ENCODE measurements at places on chromosomes 5 and 9.

DNA sequence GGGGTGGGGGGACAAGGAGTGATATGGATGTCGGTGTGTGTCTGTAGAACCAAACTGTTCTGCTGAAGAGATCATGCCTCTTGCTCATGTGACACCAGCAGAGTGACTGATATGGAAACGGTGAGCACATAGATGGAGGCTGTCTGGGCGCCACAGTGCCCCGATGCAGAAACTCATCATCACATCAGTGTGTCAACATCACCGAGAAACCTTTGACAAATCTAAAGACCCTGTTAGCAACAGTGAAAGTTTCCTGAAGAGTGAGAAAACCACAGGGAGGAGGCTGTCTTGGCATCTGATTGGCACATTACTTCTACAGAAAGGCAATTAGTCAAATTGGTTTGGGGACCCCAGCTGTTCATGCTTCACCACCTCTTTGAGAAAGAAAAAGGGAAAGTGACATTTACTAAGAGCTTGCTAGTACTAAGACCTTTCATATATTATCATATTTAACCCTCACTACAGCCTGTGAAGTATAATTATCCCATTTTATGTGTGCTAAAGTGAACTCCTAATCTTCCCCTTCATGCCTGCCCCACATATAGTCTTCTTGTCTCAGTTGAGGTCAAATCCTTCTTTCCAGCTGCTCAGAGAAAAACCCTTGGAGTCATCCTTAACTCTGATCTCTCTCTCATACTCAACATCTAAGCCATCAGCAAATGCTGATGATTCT is 25.6 kb downstream of the CSF2 start:
- DNase-seq = no peak

GRCh38 chr9:124593651-124594058 is 86.5 kb upstream of the NR5A1 start:
- no peak for DNase-seq

DNA sequence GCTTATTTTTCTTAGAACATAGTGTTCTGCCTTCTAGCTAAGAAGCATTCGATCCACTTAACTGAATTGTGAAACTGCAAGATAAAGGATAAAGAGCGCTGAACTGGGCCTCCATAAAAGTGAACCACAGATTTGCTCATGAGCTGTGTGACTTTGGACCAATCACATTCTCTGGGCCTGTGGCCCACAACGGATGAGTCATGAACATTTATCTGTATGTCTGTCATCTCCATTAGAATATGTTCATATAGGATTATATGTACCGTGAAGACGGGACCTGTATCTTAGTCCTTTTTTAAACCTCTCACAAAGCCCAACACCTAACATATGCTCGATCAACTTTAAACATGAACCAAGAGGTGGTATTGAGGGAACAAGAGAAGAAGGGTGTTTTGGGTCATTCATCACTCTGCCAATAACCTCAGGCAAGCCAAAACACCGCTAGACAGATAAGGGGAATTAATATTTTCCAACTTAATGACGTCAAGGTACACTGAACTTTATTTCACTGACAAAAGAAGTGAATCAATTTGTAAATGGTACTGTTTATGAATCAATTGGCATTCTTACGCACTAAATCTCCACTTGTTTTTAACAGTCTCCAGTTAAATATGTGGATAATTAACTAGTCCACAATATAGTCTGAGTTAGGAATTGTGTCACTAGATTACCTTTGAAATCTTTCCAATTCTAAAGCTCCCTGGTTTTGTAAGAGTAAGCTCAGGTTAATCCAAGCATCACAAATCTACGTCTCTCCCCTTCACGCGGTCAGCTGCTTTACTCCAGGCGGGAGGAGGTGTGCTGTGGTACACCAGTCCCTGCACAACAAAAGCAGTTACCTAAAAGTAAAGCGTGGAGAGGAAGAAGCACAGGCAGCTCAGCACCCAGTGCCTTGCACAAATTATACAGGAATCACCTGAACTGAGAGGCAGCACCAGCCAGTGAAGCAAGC is 1.6 kb downstream of the TMEM245 start:
- DNase-seq = peak; percentile 48

DNA sequence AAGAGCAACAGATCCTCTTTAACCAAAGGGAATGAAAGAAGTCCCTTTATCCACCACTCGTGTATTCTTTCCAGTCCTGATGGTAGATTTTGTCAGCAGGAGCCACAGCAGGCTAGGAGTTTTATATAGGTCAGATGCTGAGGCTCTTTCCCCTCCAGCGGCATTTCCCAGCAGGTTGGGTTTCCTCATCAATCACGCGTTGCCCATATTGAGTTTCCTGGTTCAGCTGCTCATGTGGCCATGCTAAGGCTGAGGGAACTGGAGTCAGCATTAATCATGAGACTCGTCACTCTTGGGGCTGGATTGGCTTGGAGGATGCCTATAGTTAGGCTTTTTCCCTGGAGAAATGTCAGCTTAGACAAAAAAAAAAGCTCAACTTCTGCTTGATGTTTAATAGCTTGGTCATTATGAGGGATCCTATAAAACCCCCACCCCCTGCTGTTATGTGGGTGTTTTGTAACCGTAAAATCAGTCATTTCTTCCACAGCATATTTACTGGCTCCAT is 193.4 kb upstream of the GAS1 start:
- no peak for DNase-seq

- DNase-seq = no peak
Measured at GRCh38 chr5:127891942-127892341, 188.8 kb downstream of the CCDC192 start.

- peak; percentile 6 for DNase-seq
Measured at GRCh38 chr5:35919191-35919590, 19.2 kb downstream of the CAPSL start.

DNA sequence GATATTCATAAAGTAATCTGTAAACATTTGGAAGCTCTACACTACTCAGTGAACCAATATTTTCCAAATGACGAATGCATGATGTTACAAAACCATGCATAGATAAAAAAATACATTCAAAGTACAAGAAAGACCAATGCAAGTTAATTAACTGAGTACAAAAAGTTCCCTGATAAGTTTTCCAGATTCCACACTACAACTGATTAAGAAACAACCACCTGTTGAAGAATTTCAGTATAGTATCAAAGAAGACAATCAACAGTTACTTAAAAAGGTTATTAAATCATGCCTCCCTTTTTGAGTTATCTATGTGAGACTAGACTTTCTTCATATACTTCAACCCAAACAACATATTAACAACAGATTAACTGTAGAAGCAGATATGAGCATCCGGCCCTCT is 192.4 kb downstream of the ARL15 start:
- DNase-seq = no peak

DNA sequence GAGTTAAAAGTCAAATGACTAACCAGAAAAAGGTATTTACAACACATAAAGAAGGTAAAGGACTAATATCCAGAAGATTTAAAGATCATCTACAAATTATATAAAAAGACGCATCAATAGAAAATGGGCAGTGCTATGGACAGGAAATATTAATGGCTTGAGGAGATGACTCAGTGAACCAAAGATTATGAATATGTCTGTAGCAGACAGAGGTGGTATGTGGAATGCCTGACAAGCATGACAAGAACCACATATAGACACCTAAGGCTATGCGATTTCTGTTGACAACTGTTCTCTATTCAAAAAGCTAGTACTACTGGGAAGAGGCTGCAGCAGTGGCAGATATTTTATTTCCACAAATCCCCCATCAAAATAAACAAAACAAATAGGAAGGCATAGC is 177.0 kb upstream of the SH3GL2 start:
- no peak for DNase-seq
